ENCODE measurements at places on chromosomes 11 and 22. TPM values are rescaled to one million over a fixed set of nuclear protein-coding genes. Genes with fewer than 3 reads are reported as not detected.

The BIK gene
- total RNA-seq = not detected

DNA sequence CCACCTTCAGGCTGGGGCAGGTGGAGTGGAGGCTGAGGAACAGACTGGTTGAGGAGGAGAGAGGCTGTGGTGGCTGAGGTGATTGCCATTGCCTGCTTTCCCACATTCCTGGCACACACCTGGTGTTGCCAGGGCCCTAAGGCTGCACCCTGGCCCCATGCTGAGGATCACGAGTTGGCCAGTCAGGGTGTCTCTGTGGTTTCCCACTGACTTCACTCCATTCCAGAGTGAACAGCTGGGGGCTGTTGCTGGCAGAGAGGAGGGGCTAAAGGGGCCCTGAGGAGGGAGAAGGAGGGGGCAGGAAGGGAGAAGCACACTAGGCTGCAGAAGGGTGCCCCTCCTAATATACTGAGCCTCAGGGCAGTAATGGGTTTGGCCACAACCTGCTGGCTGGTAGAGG is 1.8 kb downstream of the TMEM86A start:
- no peak for DNase-seq
- H3K36me3 ChIP-seq = no peaks in the 10 kb centered on the region
- no peaks in the 10 kb centered on the region for H3K27me3 ChIP-seq

DNA sequence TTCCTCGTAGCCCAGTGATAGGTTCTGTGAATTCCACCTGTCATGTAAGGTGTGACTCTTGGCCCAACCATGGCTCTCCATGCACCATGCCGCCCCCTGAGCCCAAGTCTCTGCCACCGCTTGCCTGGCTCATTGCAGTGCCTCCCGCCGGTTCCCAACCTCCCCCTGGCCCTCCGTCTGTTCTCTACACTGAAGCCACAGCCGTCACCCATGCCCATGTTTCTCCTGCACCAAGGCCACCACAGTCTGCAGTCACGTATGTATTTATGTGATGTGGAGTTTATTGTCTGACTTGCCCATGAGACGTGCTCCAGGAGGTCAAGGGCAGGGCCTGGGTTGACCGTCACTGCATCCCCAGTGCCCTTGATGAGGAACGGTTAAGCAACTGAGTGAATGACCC is 35.9 kb downstream of the PKNOX2 start:
- H3K27me3 ChIP-seq = peaks cover 10% of the 10 kb centered on the region
- H3K4me3 ChIP-seq = no peak overlapping the region
- no peaks in the 10 kb centered on the region for H3K36me3 ChIP-seq
- H3K4me1 ChIP-seq = no peaks in the 10 kb centered on the region
- no peak overlapping the region for H3K27ac ChIP-seq

GRCh38 chr11:20367313-20367948 is 3.9 kb downstream of the HTATIP2 start:
- peak; percentile 93 for DNase-seq
- peaks cover 27% of the 10 kb centered on the region for H3K4me1 ChIP-seq
- no peak overlapping the region for H3K4me3 ChIP-seq
- H3K27me3 ChIP-seq = no peaks in the 10 kb centered on the region

The OR4A16 gene
- not detected for total RNA-seq

The TCN2 gene
- total RNA-seq = 8.1 TPM

DNA sequence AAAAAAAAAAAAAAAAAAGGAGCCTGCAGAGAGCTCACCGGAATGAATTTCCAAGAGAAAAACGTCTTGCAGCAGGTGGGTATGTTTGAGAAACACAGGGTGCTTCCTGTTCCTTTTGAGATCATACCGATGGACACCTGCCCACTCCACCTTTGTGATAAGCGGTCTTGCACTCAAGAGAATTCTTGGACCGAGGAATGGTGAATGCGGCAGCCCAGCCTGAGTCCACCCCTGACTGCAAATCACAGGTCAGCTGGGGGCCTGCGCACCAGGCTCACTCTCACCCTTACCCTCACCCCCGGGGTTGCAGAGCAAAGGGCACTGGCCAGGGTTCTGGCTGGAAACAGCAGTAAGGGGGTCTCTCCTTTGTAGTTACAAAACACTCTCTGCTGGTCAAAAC is 16.8 kb upstream of the TEF start:
- H3K4me3 ChIP-seq = no peak overlapping the region
- no peaks in the 10 kb centered on the region for H3K36me3 ChIP-seq
- no peaks in the 10 kb centered on the region for H3K27me3 ChIP-seq
- no peak for DNase-seq

The KRTAP5-7 gene
- not detected for total RNA-seq

- peaks cover 55% of the 10 kb centered on the region for H3K27me3 ChIP-seq
- H3K4me3 ChIP-seq = no peak overlapping the region
- H3K27ac ChIP-seq = no peak overlapping the region
- no peak for DNase-seq
Measured at GRCh38 chr22:17370026-17370765, 936 bp downstream of the CECR2 start.

The OR56A1 gene
- total RNA-seq = not detected

DNA sequence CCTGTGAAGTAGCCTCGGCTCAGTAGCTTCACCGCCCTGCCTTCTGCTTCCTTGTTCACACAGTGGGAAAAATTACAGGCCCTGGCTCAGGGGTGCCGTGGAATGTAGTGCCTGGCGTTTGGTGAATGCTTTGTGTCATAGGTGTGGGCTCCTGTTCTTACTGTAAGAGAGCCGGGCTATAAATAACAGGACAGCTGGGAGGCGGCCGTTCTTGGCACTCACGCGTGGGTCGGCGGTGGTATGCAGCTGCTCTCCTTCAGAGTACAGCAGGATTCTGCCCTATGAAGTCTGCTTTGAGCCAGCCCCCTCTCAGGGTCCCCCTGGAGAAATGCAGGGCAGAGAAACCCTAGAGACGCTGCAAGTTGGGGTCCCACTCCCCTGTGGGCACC is 84.2 kb downstream of the CTTN start:
- no peak overlapping the region for H3K27ac ChIP-seq
- no peaks in the 10 kb centered on the region for H3K36me3 ChIP-seq
- no peak overlapping the region for H3K4me3 ChIP-seq
- no peaks in the 10 kb centered on the region for H3K27me3 ChIP-seq
- no peaks in the 10 kb centered on the region for H3K4me1 ChIP-seq
- DNase-seq = no peak

DNA sequence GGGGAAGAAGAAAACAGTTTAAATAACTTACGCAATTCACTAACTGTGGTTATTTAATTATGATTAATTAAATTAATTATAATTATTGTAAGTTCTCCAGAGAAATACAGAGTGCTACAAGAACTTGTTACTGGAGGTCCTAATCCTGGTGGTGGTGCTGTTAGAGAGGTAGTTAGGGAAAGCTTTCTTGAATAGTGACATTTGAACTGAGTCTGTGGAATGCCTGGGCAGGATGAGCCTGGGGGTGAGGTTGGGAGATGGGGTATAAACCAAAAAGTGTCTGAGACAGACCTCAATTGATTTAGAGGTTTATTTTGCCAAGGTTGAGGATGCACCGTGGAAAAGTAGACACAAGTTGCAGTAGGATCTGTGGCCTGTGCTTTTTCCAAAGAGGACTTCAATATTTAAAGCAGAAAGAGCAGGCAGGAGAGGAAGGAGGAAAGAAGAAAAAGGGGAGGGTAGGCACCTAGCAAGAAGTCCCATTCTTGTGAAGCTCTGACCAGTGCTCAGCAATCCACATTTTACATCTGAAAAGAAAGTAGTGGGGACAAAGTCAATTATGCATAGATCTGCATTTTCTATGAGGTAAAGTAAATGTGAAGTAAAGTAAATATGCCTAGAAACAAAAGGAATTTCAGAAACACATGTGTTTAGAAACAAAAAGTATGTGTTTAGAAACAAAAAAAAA is 4.4 kb upstream of the ZNF202 start:
- H3K4me1 ChIP-seq = peaks cover 4% of the 10 kb centered on the region
- DNase-seq = no peak
- H3K4me3 ChIP-seq = no peak overlapping the region
- H3K36me3 ChIP-seq = no peaks in the 10 kb centered on the region
- H3K27ac ChIP-seq = no peak overlapping the region

The MS4A6E gene
- total RNA-seq = not detected
